ENCODE measurements at places on chromosomes 5 and 9.

DNA sequence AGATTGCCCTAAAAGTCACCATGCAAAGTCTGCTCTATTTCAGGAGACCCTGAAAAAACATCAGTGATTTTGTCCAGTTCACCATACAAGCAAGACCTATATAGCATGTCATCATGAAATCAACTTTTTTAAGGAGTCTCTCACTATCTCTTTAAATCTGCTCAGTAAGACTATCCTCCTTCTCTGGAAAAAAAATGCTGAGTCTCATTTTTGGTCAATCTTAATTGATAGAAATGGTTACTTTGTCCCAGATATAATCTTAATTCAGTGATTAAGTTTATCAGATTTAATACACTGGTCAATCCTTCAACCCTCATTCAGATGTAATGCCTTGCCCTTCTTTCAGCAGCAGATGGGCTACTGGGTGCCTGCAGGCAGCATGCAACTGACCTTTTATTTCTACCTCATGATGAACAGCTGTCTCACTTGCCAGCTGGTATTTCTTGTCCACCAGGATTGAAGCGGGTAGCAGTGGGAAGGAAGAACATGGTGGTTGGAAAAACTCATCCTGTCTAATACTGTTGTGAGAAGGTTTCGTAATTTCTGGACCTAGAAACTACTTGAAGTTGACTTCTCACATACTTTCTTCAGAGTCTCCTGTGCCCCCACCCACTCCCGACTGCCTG lies 375.3 kb downstream of the DNAH5 start:
- no peak for DNase-seq

- DNase-seq, result no peak
Observed at GRCh38 chr5:176485176-176485575, 37.0 kb downstream of the FAF2 start.

DNA sequence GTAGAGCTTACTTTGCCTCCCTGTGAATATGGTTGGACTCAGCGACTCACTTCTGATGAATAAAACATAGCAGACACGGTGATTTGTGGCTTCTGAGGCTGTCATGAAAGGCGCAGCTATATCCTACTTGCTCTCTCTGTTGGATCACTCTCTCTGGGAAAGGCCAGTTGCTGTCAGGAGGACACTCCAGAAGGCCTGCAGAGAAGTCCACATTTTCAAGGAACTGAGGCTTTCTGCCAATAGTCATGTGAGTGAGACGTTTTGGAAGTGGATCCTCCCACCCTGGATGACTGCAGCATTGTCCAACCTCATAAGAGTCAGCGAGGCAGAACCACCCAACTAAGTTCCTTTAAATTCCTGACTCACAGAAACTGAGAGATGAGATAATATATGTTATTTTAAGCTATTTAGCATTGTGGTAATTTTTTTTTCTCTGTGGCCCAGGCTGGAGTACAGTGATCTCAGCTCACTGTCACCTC lies 156.0 kb upstream of the MAST4 start:
- no peak for DNase-seq

DNA sequence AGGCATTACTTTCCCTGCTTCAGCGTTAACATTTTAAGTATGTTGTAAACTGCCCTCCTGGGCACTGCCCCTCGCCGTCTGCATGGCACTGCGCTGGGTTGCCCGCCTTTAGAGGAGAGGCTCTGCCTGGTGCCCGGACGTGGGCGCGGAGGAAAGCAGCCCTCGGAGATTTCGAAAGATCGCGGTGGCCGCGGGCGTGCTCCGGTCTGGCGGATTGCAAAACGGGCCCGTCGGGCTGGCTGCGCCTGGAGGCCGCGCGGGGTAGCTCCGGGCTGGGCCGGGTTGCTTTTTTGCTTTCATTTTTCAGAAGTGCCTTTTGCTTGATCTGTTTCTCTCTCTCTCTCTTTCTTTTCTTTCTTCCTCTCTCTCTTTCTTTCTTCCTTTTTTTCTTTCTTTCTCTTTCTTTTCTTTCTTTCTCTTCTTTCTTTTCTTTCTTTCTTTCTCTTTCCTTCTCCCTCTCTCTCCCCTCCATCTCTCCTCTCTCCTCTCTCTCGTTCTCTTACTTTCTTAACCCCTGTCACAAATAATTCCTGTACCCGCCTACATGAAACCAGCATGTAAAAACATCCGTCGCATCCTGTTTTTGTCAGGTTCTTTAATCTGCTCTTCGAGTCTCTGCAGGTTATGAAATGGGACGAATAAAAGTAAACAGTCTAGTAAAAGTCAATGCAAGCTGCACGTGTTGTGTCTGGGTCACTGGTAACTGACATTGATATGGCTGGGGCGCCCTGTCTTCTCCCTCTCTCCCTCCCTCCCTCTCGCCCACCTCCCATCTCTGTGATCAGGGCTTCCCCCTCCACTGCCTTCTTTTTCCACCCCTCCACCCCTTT lies 1.7 kb downstream of the FST start:
- peak; percentile 52 for DNase-seq

GRCh38 chr5:80156156-80156555 lies 99.7 kb downstream of the SERINC5 start:
- DNase-seq, result no peak

DNA sequence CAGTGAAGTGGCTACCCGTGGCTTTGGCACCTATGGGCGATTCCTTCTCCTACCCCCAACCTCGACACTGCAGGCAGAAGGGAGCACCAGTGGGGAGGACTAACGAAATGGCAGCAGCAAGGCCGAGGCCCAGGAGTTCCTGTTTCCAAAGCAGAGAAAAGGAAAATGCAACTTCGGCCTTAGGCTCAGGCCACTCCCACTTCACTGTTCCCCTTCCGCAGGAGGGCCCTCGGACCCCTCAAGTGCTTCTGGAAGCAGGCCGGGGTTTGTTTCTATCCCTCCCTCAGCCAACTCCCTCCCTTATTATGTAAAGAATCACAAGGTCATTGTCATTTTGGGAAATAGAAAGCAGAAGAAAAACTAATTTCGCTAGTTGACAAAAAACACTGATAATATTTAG lies 36.4 kb upstream of the NKX2-5 start:
- DNase-seq, result no peak

DNA sequence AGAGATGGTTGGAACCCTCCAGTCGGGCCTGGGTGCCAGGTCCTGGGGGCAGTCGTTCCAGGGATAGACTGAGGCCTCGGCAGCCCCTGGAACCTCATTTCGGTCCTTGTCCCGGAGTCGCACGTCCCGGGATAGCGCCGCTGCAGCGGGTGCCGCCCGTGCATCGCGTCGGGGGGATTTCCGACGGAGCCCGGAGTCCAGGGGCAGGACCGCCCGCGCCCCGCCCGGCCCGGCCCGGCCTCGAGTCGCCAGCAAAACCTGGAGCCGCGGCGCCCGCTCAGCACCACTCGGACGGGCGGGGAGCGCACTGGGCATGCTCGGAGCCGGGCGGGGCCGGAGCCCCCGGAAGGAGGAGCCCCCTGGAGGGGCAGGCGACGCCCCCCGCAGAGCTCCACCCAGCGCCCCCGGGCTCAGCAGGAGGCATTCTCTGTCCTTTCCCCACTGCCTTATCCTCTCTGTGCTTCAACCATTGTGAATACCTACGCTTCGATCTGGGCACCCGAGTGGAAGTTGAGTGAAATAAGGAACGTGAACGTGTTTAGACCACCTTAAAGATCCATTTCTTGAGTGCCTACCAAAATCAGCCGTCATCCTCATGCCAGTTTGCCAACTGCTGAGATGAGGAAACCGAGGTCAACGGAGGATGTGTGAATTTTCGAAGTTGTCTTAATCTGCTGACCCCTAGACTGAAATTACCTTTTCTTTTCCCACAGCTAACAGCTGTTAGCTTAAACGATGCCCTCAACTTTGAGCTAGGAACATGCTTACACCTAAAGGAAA lies 1.7 kb upstream of the PTPN3 start:
- no peak for DNase-seq

- no peak for DNase-seq
Observed at GRCh38 chr5:146690880-146691355, 174.9 kb upstream of the GPR151 start.

DNA sequence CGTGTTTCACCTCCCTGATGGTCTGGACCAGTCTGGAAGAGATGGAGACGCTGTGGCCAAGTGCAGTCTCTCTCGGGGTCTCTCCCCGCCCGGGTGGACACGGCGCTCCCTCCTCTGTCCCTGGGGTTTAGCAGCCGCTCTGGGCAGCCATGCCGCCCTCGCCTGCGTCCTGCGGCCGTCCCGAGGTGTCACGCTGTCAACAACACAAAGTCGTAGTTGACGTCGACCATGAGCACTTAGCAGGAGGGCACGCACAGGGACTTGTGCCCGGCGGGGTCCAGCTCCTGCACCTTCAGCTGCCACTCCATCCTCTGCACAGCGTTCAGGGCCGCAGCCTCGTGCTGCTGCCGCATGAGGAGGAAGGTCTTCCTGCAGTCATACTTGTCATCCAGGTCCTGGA lies 368.9 kb downstream of the CDH9 start:
- no peak for DNase-seq

DNA sequence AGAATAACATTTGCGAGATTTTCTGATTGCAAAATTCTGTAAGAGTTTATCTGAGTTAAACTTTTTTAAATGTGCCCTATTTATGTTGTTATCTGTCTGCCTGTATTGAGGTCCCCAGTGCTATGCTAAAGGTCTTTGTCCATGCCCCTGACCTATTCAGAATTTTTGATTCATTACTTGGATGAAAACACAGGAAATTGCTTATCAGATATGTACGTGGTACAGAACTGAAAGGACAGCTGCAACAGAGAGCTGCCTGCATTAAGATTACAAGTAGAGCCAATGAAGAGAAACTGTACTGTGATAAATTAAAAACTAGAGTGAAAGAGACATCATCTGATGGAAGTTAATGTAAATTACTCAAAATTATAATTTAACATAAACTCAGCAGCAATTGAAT lies 408.8 kb downstream of the ADGRV1 start:
- DNase-seq, result no peak

GRCh38 chr9:87278971-87279733 lies 218.5 kb upstream of the DAPK1 start:
- no peak for DNase-seq

- peak; percentile 57 for DNase-seq
Observed at GRCh38 chr5:173925449-173926071, 37.4 kb downstream of the CPEB4 start.

- no peak for DNase-seq
Observed at GRCh38 chr5:31280210-31280609, 86.7 kb downstream of the CDH6 start.

DNA sequence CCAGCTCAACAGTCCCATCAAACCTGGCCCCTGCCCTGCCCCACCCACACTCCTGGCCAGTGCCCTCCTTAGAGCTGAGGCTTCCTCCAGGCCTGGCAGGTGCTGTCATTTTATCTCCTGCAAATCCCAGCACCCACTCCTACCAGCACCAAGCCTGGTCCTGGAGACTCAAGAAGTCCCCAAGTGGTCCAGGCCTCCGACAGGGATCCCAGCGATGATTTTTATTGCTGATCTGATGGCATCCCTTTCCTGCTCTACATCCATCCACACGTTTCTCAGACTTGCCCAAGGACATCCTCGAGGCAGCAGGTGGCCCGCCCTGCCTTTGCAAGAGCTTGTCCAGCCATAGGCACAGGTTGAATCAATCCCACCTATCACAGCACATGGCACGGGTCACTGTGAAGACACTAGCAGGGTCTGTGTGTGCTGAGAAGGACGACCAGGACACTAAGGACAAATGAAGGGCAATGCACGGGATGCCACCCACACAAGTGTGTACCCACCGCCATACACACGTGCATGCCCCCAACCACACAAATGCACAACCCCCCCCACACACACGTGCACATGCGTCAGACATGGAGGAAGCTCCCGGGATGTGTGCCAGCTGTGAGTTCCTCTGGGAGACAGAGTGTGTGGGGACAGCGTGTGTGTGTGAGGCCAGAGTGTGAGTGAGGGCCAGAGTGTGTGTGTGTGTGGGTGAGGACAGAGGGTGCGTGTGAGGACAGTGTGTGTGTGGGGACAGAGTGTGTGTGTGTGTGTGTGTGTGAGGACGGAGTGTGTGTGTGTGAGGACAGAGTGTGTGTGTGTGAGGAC lies 62.4 kb upstream of the UBAC1 start:
- no peak for DNase-seq

DNA sequence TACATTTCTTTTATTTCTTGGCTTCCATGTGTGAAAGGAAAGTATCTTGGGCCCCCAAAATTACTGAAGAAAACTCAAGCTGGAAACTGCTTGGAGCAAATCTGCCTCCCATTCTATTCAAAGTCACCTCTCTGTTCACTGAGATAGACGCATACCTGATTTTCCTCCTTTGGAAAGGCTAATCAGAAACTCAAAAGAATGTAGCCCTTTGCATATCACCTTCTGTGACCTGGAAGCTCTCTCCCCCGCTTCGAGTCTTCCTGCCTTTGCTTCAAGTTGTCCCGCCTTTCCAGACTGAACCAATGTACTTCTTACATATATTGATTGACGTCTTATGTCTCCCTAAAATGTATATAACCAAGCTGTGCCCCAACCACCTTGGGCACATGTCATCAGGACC lies 5.0 kb upstream of the RXFP3 start:
- no peak for DNase-seq

DNA sequence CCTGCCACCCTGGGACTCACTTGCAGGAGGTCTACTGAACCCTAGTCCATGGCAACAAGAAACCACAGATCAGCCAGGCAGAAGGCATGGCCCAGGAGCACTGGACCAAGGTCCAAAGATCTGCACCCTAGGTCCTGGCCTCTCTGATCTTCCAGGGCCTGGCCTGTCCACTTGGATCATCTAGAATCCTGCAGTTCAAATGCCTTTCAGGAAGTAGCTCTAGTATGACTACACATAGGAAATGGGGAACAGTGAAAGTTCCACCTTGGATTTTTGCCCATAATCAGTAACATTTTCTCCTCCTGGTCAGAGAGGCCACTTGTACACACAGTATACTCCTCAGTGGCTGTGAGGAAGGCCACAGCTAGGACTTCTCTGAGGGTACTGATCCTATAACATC lies 11.5 kb downstream of the ANXA6 start:
- no peak for DNase-seq

- no peak for DNase-seq
Observed at GRCh38 chr5:99866740-99867139, 668.4 kb upstream of the FAM174A start.

DNA sequence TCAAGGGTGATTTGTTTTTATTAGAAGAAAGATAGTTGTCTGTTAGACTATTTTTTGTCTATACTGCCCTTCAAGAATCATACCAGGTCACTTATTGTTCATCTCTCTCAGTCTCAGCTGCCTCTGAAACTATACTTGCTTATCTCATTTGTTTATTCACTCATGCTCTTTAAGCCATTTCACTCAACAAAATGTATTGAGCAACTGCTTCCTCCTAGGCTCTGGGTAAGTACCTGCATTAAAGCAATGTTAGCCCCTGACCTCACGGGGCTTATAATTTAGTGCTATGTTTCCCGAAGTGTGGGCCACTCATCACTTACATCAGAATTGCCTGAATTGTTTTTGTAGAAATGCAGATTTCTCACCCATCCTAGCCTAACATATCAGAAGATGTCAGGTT lies 100.9 kb downstream of the DPYSL3 start:
- DNase-seq, result no peak

GRCh38 chr5:35926389-35927051 lies 11.9 kb downstream of the CAPSL start:
- peak; percentile 77 for DNase-seq

GRCh38 chr9:26229324-26230054 lies 551.2 kb upstream of the TUSC1 start:
- DNase-seq, result no peak

GRCh38 chr9:129932303-129933151 lies 97.3 kb downstream of the USP20 start:
- peak; percentile 34 for DNase-seq

- no peak for DNase-seq
Observed at GRCh38 chr9:135976944-135977343, 15.8 kb upstream of the UBAC1 start.

All from CD4-positive, alpha-beta T cell treated with Interleukin-12 subunit alpha and Interleukin-12 subunit beta, for 1 hour (primary cell).